ENCODE measurements at places on chromosomes 5 and 9.

GRCh38 chr9:78210841-78211301 lies 25.0 kb upstream of the CEP78 start:
- H3K4me1 ChIP-seq = no peaks in the 10 kb centered on the region
- H3K36me3 ChIP-seq = no peaks in the 10 kb centered on the region
- DNase-seq = no peak
- no peak overlapping the region for H3K27ac ChIP-seq
- H3K27me3 ChIP-seq = no peaks in the 10 kb centered on the region

GRCh38 chr5:82466986-82467561 lies 188.9 kb upstream of the RPS23 start:
- DNase-seq = no peak
- H3K4me3 ChIP-seq = no peak overlapping the region
- no peak overlapping the region for H3K27ac ChIP-seq
- no peaks in the 10 kb centered on the region for H3K36me3 ChIP-seq
- no peaks in the 10 kb centered on the region for H3K4me1 ChIP-seq

- no peak for DNase-seq
- H3K36me3 ChIP-seq = no peaks in the 10 kb centered on the region
Observed at GRCh38 chr5:167381457-167381856, 910.0 kb upstream of the WWC1 start.

DNA sequence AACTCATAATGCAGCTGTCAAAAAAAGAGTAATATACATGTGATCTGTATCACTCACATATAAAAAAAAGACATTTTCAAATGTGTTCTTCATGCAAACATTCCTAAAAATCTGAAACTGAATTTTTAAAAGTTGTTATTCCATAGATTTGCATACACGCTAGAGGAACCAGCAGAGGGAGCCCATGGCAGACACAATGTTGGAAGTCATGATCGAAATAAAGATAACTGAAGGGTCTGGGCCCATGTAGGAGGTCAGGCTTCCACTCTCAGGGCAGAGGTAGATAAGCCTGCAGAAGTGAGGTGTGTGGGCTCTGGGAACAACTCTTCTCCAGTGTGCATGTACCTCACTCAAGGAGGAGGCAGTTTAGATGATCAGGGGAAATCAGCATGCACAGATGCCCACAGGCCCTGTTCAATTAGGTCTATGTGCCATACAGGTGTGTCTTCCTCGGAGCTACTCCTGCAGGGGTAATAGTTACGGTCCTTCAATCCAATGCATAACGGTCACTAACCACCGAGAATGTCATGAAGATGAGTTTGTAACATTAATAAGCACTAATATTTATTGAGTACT lies 208.6 kb downstream of the EPB41L4A start:
- no peak overlapping the region for H3K4me3 ChIP-seq
- no peaks in the 10 kb centered on the region for H3K27me3 ChIP-seq
- no peaks in the 10 kb centered on the region for H3K36me3 ChIP-seq
- H3K4me1 ChIP-seq = no peaks in the 10 kb centered on the region
- peak; percentile 55 for DNase-seq

GRCh38 chr9:136333045-136333444 lies 5.7 kb downstream of the GPSM1 start:
- peaks cover 11% of the 10 kb centered on the region for H3K4me1 ChIP-seq
- no peaks in the 10 kb centered on the region for H3K36me3 ChIP-seq
- H3K4me3 ChIP-seq = no peak overlapping the region
- no peak overlapping the region for H3K27ac ChIP-seq
- DNase-seq = no peak
- H3K27me3 ChIP-seq = no peaks in the 10 kb centered on the region

DNA sequence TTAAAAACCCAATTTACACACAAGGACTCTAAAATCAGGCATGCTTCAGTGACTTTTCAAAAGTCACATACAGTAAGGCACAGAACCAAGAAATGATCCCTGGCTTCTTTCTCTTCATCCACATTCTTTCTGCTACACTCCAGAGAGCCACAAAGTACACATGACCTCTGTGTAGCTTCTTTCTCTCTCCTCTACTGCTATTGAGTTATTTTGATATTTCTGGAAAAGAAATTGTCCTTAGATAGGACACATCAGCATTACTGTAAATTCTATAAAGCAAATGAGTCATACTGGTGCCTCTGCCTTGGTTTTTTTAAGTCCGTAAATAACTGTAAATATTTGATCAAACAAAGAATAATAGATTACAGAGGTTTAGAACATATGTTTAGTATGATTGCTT lies 96.3 kb downstream of the KIAA0825 start:
- no peaks in the 10 kb centered on the region for H3K27me3 ChIP-seq
- no peaks in the 10 kb centered on the region for H3K36me3 ChIP-seq
- H3K4me1 ChIP-seq = peaks cover 8% of the 10 kb centered on the region
- DNase-seq = no peak
- no peak overlapping the region for H3K4me3 ChIP-seq
- H3K27ac ChIP-seq = no peak overlapping the region

- H3K4me1 ChIP-seq = no peaks in the 10 kb centered on the region
- no peaks in the 10 kb centered on the region for H3K36me3 ChIP-seq
- H3K4me3 ChIP-seq = no peak overlapping the region
Observed at GRCh38 chr5:15326471-15326870, 173.5 kb upstream of the FBXL7 start.

GRCh38 chr9:121622387-121623203 lies 28.8 kb upstream of the DAB2IP start:
- DNase-seq = peak; percentile 52
- H3K4me3 ChIP-seq = no peak overlapping the region
- no peaks in the 10 kb centered on the region for H3K27me3 ChIP-seq

- no peak overlapping the region for H3K27ac ChIP-seq
- H3K4me3 ChIP-seq = no peak overlapping the region
- no peaks in the 10 kb centered on the region for H3K36me3 ChIP-seq
- H3K27me3 ChIP-seq = no peaks in the 10 kb centered on the region
Observed at GRCh38 chr9:94586814-94587213, 6.8 kb downstream of the FBP2 start.

- no peak overlapping the region for H3K27ac ChIP-seq
- H3K36me3 ChIP-seq = no peaks in the 10 kb centered on the region
- H3K4me3 ChIP-seq = no peak overlapping the region
- no peak for DNase-seq
- peaks cover 26% of the 10 kb centered on the region for H3K4me1 ChIP-seq
Observed at GRCh38 chr5:180596668-180597231, 5.5 kb upstream of the SCGB3A1 start.

DNA sequence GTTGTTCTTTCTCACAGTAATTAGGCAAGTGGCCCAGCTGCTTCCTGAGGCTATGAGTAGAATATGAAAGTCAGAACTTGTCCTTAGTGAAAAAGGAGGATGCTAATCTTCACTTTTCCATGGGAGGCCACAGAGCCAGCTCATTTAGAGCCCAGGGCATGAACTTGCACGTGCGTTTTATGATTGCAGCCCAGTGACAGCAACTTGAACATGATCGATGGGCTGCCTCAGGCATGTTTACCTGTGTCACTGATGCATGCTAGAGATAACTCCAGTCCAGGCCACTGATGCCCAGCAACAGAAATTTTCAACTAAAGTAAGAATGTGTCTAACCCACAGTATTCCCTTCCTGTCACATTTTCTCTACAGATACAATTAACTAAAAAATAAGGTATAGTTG lies 179.3 kb downstream of the CTNND2 start:
- H3K4me3 ChIP-seq = no peak overlapping the region
- no peaks in the 10 kb centered on the region for H3K4me1 ChIP-seq
- H3K27ac ChIP-seq = no peak overlapping the region

DNA sequence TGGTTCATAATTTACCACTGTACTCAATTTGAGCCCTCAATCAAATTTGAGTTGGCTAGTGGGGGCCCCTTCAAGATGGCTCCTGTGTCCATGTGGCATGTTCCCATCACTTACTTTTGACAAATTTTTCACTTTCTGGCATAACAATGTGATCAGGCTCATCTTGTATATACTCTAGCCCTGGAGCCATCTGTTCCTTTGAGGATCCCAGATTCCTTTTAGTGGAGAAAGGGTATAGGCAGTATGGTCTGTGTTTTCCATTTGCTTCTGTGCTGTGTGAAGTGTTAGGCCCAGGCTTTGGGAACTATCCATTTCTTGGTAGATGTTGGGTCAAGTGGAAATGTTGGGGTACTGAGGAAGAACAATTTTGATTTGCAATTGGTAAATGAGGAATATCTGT lies 45.7 kb downstream of the SH3GL2 start:
- H3K4me3 ChIP-seq = no peak overlapping the region
- H3K27ac ChIP-seq = no peak overlapping the region
- no peak for DNase-seq
- H3K27me3 ChIP-seq = no peaks in the 10 kb centered on the region

DNA sequence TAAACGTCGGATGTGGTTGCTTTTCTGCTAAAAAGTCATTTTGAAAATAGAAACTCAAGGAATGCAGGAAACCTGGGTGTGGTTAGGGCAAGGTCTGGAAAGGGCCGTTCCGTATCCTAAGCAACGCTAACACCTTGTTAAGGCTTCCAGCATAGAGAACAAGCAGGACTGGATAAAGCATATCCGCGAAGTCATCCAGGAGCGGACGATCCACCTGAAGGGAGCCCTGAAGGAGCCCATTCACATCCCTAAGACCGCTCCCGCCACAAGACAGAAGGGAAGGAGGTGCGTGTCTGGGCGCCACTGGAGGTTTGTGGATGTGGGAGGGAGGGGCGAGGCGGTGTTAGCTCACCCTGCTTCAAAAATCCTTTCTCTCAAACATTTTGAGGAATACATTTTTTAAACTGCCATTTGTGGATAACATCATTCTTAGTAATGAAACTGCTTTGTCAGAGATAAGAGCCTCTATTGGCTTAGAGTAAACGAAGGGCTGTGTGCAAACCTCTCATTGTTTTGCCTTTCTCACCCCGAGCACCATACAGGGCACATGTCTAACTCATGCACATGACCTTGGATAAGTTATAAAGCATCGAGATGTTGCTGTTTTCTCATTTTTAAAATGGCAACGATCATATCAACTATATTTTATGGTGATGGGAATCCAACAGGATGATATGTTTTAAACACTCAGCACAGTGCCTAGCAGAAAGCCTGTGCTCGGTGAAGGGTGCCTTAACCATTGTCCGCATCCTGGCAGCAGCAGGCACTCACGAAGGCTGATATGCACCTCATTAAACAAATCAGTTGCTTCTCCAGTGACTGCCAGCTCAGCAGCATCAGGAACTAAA lies 175.7 kb upstream of the OTULINL start:
- no peaks in the 10 kb centered on the region for H3K27me3 ChIP-seq
- no peak overlapping the region for H3K27ac ChIP-seq
- H3K36me3 ChIP-seq = no peaks in the 10 kb centered on the region
- DNase-seq = peak; percentile 47
- no peaks in the 10 kb centered on the region for H3K4me1 ChIP-seq

- peaks cover under 1% of the 10 kb centered on the region for H3K4me1 ChIP-seq
- no peak overlapping the region for H3K4me3 ChIP-seq
- no peaks in the 10 kb centered on the region for H3K27me3 ChIP-seq
- no peak overlapping the region for H3K27ac ChIP-seq
- no peaks in the 10 kb centered on the region for H3K36me3 ChIP-seq
Observed at GRCh38 chr9:127721391-127721821, 5.5 kb downstream of the TTC16 start.

DNA sequence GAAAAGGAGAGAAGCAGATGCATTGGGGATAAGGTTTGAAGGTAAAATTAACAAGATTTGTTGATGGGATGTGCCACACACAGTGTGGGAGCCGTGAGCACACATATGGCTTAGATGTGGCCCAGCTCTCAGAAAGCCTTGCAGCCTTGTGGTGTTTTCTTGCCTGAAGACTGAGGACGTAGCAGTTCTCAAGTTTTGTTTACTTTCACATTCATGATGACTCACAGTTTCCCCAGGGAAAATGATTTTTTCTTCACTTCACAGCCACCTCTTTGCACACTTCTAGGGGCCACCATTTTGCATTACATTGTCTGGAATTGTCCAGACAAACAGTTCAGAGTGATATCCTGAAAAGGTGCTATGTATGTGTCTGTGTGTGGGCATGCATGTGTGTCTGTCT lies 126.2 kb downstream of the BASP1 start:
- no peak overlapping the region for H3K27ac ChIP-seq
- no peak overlapping the region for H3K4me3 ChIP-seq
- H3K4me1 ChIP-seq = no peaks in the 10 kb centered on the region
- no peak for DNase-seq

DNA sequence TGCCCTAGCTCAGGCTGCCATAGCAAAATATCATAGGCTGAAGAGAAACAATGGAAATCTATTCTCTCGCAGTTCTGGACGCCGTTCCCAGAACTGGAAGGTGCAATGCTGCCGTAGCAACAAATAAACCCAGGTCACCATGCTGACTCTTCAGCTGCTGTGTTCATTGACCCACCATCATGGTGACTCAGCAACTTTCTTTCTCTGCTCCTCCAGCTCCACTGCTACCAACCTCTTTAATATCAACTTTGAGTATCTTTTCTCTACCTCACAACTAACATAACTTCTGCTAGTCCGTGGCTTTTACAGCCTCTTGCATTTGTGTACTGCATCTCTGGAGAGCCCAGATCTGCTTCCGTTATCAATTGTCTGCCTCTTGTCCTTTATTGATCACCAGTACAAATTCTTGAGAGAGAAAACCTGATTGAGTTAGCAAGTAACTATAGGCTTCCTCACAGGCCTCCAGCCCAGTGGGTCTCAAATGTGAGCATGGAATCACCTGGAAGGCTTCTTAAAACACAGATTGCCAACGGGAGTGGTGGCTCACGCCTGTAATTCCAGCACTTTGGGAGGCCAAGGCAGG lies 47.3 kb upstream of the SLC30A5 start:
- DNase-seq = no peak
- no peaks in the 10 kb centered on the region for H3K36me3 ChIP-seq
- no peak overlapping the region for H3K27ac ChIP-seq
- no peak overlapping the region for H3K4me3 ChIP-seq

- H3K27ac ChIP-seq = no peak overlapping the region
- H3K27me3 ChIP-seq = no peaks in the 10 kb centered on the region
- no peak overlapping the region for H3K4me3 ChIP-seq
- no peak for DNase-seq
- H3K4me1 ChIP-seq = no peaks in the 10 kb centered on the region
- no peaks in the 10 kb centered on the region for H3K36me3 ChIP-seq
Observed at GRCh38 chr9:125399165-125399564, 137.5 kb downstream of the GAPVD1 start.
